Memory B cell (primary cell): ENCODE measurements at places on chromosomes 12 and 14.

- H3K4me3 ChIP-seq = peak overlapping the region; percentile 42
- peak overlapping the region; percentile 84 for H3K27ac ChIP-seq
- no peaks in the 10 kb centered on the region for H3K36me3 ChIP-seq
- peaks cover 43% of the 10 kb centered on the region for H3K4me1 ChIP-seq
- no peaks in the 10 kb centered on the region for H3K27me3 ChIP-seq
Measured at GRCh38 chr12:96045566-96045965, 10.2 kb upstream of the LTA4H start.

GRCh38 chr14:52352569-52352968, 38.5 kb downstream of the PTGER2 start:
- H3K4me3 ChIP-seq = no peak overlapping the region
- H3K27me3 ChIP-seq = peaks cover 17% of the 10 kb centered on the region
- no peaks in the 10 kb centered on the region for H3K36me3 ChIP-seq
- H3K27ac ChIP-seq = no peak overlapping the region

- no peak overlapping the region for H3K27ac ChIP-seq
- no peak overlapping the region for H3K4me3 ChIP-seq
- H3K36me3 ChIP-seq = no peaks in the 10 kb centered on the region
- no peaks in the 10 kb centered on the region for H3K27me3 ChIP-seq
Measured at GRCh38 chr12:43653917-43654316, 101.9 kb upstream of the ADAMTS20 start.

DNA sequence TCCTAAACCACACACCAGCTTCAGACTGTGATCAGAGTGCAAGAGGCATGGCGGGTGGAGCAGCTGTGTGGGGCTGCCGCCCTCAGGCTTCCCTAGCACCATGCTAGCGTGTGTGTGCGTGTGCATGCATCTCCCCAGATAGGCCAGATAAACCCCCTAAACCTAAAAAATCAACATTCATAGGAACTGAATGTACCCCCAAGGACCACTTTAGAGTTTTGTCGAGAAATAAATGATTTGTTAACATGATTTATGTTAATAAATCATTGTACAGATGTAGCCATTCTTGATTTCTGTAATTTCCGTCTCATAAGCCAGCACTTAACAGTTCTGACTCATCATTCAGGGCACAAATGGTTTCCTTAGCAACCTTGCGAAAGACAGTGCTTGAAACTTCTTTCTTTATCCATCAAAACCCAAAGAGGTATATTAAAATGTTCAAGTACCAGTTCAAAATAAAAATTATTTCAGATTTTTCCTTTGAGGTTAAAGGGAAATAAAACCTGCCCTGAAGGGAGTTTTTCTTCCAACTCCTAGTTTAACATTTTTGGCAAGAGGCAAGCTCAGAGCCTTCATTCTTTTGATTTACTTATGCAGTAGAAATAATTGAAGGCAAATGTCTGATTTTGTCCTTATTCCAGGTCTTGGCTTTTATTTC, 206.2 kb upstream of the RGS6 start:
- H3K27ac ChIP-seq = no peak overlapping the region
- H3K4me3 ChIP-seq = no peak overlapping the region
- H3K36me3 ChIP-seq = peaks cover 45% of the 10 kb centered on the region
- H3K27me3 ChIP-seq = no peaks in the 10 kb centered on the region

DNA sequence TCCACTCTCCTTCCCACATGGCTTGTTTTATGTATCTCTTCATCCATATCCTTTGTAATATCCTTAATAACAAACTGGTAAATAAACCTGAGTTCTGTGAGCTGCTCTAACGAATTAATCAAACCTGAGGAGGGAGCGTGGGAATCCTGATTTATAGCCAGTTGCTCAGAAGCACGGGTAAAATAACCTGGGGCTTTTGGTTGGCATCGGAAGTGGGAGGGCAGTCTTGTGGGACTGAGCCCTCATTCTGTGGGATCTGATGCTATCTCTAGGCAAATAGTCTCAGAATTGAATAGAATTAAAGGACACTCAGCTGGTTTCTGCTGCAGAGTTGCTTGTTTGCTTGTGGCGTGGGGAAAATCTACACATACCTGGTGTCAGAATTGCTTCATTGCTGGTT, 17.5 kb upstream of the LDHB start:
- no peak overlapping the region for H3K27ac ChIP-seq
- no peaks in the 10 kb centered on the region for H3K36me3 ChIP-seq
- no peak overlapping the region for H3K4me3 ChIP-seq
- H3K27me3 ChIP-seq = peaks cover 10% of the 10 kb centered on the region
- no peak for DNase-seq
